ENCODE measurements at places on chromosomes 5 and 9.

- DNase-seq: no peak
Measured at GRCh38 chr5:166992874-166993722, 1298.3 kb upstream of the WWC1 start.

DNA sequence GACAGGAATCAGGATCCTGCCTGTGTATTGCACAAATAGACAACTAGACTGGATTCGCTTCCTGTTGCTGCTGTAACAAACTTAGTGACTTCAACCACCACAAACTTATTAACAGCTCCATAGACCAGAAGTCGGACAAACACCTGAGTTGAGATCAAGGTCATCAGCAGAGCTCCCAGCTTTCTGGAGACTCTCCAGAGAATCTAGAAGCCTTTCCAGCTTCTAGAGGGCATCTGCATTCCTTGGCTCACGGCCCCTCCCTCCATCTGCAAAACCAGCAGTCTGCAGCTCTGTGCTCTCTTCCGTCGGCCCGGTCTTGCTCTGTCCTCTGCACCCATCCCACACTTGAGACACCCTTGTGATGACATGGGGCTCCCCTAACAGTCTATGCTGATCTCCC, 99.1 kb downstream of the KCNT1 start:
- DNase-seq: no peak

GRCh38 chr5:172973931-172974330, 9.6 kb upstream of the ATP6V0E1 start:
- DNase-seq: no peak

DNA sequence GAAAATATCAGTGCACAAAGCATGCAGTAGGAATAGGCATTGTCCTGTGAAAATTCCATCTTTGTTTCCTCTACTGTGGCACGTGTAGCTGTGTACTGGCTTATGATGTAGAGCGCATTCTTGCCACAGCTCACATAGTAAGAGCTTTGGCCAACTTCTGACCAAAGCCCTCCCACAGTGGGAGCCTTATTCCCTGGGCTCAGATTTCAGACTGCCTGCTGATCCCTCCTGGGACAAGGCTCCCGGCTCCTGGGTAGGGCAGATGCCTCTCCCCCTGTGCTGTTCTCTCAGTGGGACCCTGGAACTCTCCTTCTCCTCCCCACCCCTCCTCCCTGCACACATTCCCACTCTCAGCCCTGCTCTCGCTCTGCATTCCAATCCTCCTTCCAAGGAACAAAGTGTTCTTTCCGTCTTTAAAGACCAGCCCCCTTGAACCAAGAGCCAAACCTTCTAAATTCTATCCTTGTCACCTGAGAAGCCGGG, 17.5 kb downstream of the LCP2 start:
- no peak for DNase-seq

GRCh38 chr5:131266370-131267060, 2.7 kb downstream of the CDC42SE2 start:
- DNase-seq: no peak

DNA sequence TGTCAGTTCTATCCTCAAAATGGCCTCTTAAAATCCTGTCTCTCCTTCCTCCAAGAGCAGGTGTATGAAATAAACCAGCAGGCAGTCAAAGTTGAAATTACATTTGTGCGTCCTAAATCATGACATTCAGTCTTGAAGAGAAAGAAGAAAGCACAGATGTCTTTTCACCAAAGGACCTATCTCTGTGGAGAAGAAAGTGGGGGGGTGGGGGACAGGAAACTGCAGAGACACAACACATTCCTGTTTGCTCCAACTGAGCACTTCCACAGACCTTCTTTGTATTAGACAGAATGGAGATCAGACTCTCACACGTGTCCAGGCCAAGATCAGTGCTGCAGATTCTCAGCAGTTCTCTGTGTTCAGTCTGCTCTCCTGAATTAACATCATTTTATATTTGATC, 471.9 kb upstream of the RGMB start:
- no peak for DNase-seq

GRCh38 chr5:62100201-62100600, 205.8 kb upstream of the KIF2A start:
- DNase-seq: no peak

DNA sequence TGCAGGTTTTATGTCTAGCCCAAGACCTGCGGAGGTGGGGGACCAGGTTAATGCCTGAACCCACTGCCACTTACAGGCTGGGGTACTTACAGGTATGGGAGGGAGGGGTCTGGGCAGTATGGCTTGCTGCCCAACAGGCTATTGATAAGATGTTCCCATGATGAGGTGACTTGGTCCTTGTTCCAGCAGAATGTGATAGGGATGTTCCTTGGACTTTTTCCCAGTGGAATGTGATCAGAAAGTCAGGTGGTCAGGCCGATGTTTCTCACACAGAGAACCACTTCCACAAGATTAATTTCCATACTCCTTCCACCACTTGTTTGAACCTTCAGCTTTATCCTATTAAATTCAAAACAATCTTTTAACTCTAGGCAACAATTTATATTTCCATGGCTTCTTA, 27.0 kb upstream of the GPX3 start:
- no peak for DNase-seq
